Skeletal muscle tissue (tissue), 5 donors: ENCODE measurements at places on chromosomes 2 and 18. TPM values are rescaled to one million over a fixed set of nuclear protein-coding genes. Genes with fewer than 3 reads are reported as not detected.

The RTP5 gene
- not detected for total RNA-seq

The CMPK2 gene
- 4.2 TPM for total RNA-seq

The GRHL1 gene
- total RNA-seq: under 0.01 TPM

The ASIC4 gene
- not detected for total RNA-seq

The SNTG2 gene
- under 0.01 TPM for total RNA-seq

The CXCR2 gene
- total RNA-seq: under 0.01 TPM

The COL4A3 gene
- under 0.01 TPM for total RNA-seq

The TLX2 gene
- total RNA-seq: not detected

The ZNF521 gene
- 40.2 TPM for total RNA-seq

The CDH2 gene
- 4.7 TPM for total RNA-seq

The RAB27B gene
- 1.0 TPM for total RNA-seq

The BMP10 gene
- not detected for total RNA-seq

The UBE2E3 gene
- total RNA-seq: 108 TPM

The ABHD1 gene
- not detected for total RNA-seq

The PSMA8 gene
- not detected for total RNA-seq

The GPR45 gene
- total RNA-seq: not detected

The ABCB11 gene
- total RNA-seq: not detected

The SERPINB11 gene
- not detected for total RNA-seq

The UGT1A8 gene
- not detected for total RNA-seq

The SLC23A3 gene
- total RNA-seq: 0.52 TPM

The FEZ2 gene
- 61.6 TPM for total RNA-seq

The GKN1 gene
- not detected for total RNA-seq

The NYAP2 gene
- 0.52 TPM for total RNA-seq

The CENPO gene
- total RNA-seq: 6.8 TPM
